ENCODE measurements at places on chromosomes 7 and 10. TPM values are rescaled to one million over a fixed set of nuclear protein-coding genes. Genes with fewer than 3 reads are reported as not detected.

DNA sequence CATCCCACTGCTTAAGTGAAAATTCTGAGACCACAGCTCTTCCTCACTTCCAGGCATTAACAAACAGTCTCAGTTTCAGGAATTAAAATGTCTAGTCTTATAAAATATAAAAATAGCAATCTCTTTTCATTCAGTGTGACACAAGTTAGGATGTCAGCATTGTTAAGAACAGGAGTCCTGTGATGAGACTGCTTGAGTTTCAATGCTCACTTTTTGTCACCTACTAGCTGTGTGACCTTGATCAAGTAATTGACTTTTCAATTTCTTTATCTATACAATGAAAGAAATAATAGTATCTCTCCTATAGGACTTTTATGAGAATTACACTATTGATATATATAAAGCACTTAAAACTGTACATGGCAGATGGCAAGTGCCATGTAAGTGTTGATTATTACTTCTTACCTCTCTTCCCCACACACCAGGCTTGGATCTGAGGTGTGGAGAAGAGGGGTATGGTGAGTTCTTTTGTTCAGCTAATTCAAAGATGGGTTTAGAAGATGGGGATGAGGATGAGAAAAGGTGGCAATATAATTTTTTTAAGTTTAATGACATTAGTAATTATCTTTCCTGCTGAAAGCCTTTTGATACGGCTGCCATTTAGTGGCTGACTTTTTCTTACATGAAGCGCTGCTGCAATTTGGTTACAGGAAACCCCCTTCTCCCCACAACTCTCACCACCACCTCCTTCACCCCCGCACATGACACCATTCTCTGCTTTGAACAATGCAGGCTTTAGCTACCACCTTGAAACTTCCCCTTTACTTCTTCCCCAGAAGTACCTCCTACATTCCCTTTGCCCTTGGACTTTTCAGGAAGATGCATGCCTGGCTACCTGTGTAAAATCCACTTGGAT is 20.8 kb upstream of the HYAL4 start:
- H3K4me1 ChIP-seq, result no peaks in the 10 kb centered on the region
- no peak overlapping the region for H3K4me3 ChIP-seq
- no peaks in the 10 kb centered on the region for H3K27me3 ChIP-seq
- no peaks in the 10 kb centered on the region for H3K36me3 ChIP-seq

GRCh38 chr10:78619115-78619851 is 449.5 kb upstream of the ZMIZ1 start:
- no peak overlapping the region for H3K27ac ChIP-seq
- DNase-seq, result no peak
- no peaks in the 10 kb centered on the region for H3K27me3 ChIP-seq
- no peak overlapping the region for H3K4me3 ChIP-seq
- no peaks in the 10 kb centered on the region for H3K36me3 ChIP-seq

GRCh38 chr7:37571806-37572205 is 111.8 kb upstream of the GPR141 start:
- no peak overlapping the region for H3K4me3 ChIP-seq
- H3K36me3 ChIP-seq, result no peaks in the 10 kb centered on the region
- no peak overlapping the region for H3K27ac ChIP-seq
- H3K4me1 ChIP-seq, result no peaks in the 10 kb centered on the region
- DNase-seq, result no peak

The GIMAP8 gene
- total RNA-seq, result 39.6 TPM
